ENCODE measurements at places on chromosomes 4 and X. TPM values are rescaled to one million over a fixed set of nuclear protein-coding genes. Genes with fewer than 3 reads are reported as not detected.

DNA sequence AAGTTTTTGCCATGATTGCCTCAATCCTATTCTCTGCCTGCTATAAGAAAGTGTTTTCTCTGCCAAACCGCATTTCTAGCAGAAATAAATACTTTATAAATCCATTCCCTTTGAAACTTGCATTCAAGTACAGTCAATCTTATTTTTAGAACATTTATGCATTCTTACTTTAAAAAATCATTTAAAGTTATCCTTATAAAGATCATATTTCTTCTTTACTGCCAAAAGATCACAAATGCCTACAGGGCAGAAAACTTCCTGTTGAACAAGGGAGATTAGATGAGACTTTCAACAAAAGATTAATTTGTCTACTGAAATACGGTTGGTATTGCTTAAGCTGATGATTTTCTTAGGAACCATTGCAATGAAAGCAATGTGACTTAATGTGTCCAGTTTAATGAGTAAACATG lies 207.2 kb upstream of the SLIT2 start:
- DNase-seq, result no peak

DNA sequence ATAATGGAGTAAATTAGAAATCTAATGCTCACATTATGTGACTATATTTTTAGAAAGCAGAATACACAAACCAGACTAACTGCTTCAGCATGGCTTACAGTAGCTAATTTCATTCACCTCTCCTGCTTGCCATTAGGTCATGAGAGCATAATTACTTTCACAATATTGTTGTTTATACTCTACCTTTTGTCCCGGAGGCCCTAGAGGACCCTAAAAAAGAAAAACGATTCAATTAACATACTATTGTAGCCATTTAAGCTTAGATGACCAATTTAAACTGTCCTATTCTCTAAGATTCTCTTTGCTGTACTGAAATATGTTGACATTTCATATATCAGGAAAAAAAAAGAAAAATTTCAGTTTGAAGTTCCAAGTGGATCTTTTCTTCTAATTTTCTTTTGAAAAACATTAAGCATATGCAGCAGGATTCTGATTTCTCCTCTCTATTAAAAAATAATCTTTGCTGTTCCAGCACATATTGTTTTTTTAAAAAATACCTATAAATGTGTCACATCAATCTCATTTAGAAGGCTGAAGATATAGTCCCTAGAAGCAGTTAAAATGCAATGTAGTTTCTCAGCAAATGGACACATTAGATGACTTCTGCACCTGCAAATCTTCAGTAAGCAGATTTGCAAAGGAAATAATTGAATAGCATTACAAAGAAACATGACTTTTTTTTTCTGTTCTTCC lies 157.7 kb upstream of the ETNPPL start:
- DNase-seq, result no peak

DNA sequence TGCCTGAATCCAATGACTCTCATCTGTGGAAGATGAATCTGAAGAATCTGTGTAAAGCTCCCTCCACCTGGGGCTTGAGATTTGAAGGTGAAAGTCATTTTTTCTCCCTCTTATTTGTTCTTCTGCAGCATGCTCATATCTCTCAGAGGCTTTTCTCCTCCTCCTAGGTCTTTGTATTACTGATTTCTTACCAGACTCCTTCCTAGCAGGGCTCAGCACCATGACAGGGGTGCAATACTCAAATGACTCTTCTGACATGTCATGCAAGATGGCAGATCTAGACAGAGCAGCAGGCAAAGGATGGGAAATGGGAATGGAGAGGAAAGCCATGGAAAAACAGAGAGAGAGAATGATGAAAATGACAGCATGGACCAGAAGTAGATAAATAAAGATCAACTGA lies 118.3 kb downstream of the TMA16 start:
- no peak for DNase-seq

DNA sequence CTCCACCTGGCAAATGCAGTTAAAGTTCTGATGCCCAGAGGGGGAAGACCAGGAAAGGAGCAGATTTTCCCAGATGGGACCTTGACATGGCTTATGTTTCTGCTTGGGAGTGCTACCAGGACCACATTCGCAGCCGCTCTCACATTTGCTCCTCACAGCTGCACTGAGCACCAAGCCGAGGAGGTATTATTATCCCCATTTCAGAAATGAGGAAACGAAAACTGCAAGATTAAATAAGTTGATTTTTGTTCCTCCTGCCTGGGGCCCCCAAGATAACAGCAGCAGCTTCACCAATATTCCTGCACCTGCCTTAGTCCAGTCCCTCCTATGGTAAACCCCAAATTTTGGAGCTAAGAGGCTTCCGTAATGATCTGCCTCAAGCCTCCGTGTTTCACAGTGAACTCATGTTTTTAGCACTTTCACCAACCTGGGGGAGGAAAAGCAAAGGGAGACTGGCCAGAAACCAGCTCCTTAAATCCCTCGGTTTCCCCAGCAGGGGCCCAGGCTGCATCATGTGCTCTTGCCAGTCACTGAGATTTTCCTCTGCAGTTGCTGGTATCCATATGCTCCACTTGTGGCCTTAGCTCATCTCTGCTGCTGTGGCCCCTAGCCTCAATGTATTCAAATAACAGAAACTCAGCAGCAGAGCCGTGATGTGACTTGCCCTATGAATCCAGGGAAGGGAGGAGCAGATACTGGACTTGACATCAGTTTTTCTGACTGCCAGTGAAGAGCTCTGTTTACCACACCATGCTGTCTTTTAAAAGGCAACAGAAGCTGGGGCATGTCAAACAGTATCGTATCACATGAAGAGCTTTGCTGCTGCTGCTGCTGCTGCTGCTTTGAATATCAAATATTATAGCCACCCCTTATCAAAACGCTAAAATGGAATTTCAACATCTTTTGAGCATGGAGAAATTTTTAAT lies 95.5 kb upstream of the KLHL13 start:
- DNase-seq, result no peak

GRCh38 chr4:38462367-38463055 lies 201.5 kb upstream of the KLF3 start:
- DNase-seq, result no peak

- no peak for DNase-seq
Measured at GRCh38 chr4:27364509-27364908, 503.9 kb downstream of the STIM2 start.

GRCh38 chrX:107825698-107826237 lies at the start of gene MID2:
Gene MID2, plus strand, starts transcription at chrX:107825866. Its CDS starts 561 bp downstream, at chrX:107826427.
- peak; percentile 49 for DNase-seq

- DNase-seq, result no peak
Measured at GRCh38 chr4:7254736-7255487, 62.6 kb downstream of the SORCS2 start.

DNA sequence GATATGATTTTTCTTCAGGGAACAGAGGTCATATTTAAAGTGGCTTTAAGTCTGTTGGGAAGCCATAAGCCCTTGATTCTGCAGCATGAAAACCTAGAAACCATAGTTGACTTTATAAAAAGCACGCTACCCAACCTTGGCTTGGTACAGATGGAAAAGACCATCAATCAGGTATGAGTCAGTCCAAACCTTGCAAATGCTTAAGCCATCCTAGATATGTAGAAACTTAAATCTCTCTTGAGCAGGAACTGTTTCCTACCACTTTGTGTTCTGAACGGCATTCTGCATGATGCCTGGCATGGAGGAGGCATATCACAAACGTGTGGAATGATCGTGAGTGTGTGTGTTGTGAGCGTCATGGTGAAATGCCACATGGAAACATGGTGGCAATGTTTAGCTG lies 164.8 kb downstream of the PTTG2 start:
- no peak for DNase-seq

- DNase-seq, result no peak
Measured at GRCh38 chrX:79365591-79365990, 1.5 kb downstream of the ITM2A start.

DNA sequence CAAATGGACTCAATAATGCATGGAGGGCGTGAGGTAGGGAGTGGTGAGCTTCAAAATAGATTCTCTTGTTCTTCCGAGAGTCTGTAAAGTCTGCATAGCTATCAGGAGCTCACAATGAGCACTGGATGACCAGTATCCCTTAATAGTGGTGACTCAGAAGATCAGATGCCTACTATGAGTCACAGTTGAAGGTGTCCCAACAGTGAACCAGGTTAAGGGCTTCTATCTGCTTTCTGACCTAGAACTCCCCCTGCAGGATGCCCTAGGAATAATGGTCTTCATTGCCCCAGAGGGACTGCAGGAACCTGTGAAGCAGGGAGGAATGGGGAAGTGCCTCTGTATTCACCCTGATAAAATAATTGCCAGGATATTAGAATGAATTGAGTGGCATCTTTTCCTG lies 22.1 kb downstream of the DGKK start:
- no peak for DNase-seq

GRCh38 chr4:8737075-8737474 lies 134.6 kb downstream of the HMX1 start:
- DNase-seq, result no peak

- no peak for DNase-seq
Measured at GRCh38 chr4:61380865-61381264, 180.7 kb downstream of the ADGRL3 start.

- no peak for DNase-seq
Measured at GRCh38 chr4:87152310-87153041, 67.9 kb downstream of the KLHL8 start.

GRCh38 chr4:6620891-6621555 lies 19.5 kb upstream of the MRFAP1 start:
- no peak for DNase-seq

- DNase-seq, result no peak
Measured at GRCh38 chrX:135737366-135738071, 24.1 kb downstream of the CT45A1 start.

GRCh38 chr4:120916937-120917336 lies 5.6 kb downstream of the PRDM5 start:
- no peak for DNase-seq

- DNase-seq, result no peak
Measured at GRCh38 chr4:55609393-55609866, 17.4 kb upstream of the PDCL2 start.

GRCh38 chr4:40211224-40212185 lies 14.7 kb downstream of the RHOH start:
- no peak for DNase-seq

DNA sequence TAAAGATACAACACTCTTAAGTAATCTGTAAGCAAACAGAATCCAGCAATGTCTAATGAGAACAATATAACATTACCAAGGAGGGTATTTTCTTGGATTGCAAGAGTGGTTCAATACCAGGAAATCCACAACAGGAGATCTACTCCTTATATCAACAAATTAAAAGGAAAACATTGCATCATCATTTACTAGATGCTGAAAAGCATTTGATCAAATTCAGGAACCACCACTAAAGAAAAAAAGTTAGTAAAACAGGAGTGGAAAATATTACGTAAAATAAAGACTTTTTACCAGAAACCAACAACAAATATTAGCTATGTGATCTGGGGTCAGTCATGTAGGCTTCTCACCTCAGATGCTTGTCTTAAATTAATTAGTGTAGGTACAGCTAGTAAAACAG lies 66.8 kb upstream of the MAB21L2 start:
- no peak for DNase-seq

- DNase-seq, result no peak
Measured at GRCh38 chr4:182863501-182863900, 53.7 kb downstream of the DCTD start.

DNA sequence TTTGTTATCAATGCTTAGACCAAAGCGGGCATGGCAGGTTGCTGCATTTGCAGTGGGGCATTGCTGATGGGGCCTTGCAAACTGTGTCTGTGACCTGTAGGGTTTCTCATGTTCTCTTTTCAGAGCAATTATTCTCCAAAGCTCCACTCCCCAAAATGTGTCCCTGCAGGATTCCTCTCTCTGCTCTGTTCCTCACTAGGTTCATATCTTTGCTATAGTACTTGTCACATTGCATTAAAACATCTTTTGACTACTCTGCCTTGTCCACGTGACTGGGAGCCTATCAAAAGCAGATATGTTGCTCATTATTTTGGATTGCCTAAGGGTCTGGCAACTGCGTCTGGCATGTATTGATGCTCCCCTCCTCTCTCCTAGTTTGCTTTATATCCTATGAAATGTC lies 177.7 kb upstream of the MID1 start:
- no peak for DNase-seq

DNA sequence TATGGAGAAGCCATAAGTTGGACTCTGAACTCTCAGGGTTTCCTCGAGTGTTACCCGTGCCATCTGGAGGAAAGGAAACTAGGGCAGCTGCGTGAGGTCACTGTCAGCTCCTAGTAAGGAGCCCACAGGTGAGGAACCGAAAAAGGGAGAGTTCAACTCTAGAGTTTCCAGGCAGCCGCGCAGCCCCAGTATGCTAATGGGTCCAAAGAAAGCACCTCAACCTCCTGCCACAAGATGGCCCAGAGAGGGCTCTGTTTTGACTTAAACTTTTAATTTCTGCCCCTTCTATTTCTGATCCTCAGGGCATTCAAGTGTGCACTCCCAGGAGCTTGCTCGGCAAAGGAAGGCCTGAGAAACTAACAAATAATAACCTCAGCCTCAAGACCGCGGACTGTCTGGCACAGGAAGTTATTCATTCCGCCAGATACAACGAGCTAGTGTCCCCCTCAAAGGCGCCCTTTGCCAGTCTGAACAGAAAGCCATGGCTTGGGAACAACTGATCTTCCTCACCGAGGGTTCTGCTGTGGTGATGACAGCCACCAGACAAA lies 13.9 kb downstream of the SCARB2 start:
- peak; percentile 23 for DNase-seq

- no peak for DNase-seq
Measured at GRCh38 chr4:79134767-79135166, 191.1 kb downstream of the NAA11 start.

DNA sequence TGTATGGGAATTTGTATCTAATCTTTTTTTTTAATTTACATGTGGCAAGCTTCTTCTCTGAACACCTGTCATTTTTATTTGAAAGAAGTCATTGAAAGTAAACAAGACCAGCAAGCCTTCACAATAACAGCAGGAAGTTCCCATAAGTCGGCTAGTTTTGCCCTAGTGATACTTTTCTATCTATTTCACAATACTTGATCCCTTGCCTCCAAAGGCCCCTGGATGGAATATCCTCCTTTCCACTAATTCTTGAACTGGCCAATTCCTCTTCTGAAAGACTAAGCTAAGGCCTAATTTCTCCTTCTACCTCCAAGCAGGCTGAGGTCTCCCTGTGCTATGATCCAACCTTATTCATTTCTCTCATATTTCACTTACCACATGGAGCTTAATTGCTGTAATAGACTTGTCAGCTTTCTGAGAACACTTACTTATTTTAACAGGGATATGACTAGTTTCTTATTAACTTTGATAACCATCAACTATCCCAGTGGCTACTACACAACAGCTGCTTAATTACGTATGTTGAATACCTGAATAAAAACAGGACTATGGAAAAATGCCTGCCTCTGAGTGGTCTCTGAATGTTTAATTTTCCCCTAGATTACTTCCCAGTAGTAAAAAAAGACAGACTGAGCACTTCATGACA lies 194.2 kb downstream of the MAD2L1 start:
- no peak for DNase-seq

UCHL1 gene
- 7.5 TPM for total RNA-seq

CTAG2 gene
- total RNA-seq, result 37.2 TPM

TMSB15A gene
- total RNA-seq, result 0.44 TPM

PABPC1L2A gene
- total RNA-seq, result not detected

ASB9 gene
- 0.54 TPM for total RNA-seq

TLL1 gene
- not detected for total RNA-seq

FANCB gene
- total RNA-seq, result 14.0 TPM

LRIT3 gene
- 0.16 TPM for total RNA-seq

CENPVL3 gene
- 0.52 TPM for total RNA-seq

C4orf50 gene
- not detected for total RNA-seq

ZCCHC18 gene
- 5.8 TPM for total RNA-seq

PCDH10 gene
- not detected for total RNA-seq

CLDN2 gene
- total RNA-seq, result not detected

ZNF518B gene
- 14.1 TPM for total RNA-seq

PARM1 gene
- total RNA-seq, result not detected
